SK-MEL-5 (cell line): ENCODE measurements at places on chromosomes 2 and 18. TPM values are rescaled to one million over a fixed set of nuclear protein-coding genes. Genes with fewer than 3 reads are reported as not detected.

GRCh38 chr2:171852366-171852888 lies 41.6 kb downstream of the SLC25A12 start:
- DNase-seq, result no peak

- DNase-seq, result no peak
Measured at GRCh38 chr2:220154304-220154703, 526.9 kb downstream of the SLC4A3 start.

- DNase-seq, result no peak
Measured at GRCh38 chr2:241813644-241814392, 4.8 kb downstream of the NEU4 start.

- DNase-seq, result no peak
Measured at GRCh38 chr2:120520454-120520853, 174.5 kb downstream of the INHBB start.

- DNase-seq, result no peak
Measured at GRCh38 chr2:208315081-208315788, 49.2 kb downstream of the PIKFYVE start.

SPP2 gene
- total RNA-seq, result not detected in 2 replicates

DNA sequence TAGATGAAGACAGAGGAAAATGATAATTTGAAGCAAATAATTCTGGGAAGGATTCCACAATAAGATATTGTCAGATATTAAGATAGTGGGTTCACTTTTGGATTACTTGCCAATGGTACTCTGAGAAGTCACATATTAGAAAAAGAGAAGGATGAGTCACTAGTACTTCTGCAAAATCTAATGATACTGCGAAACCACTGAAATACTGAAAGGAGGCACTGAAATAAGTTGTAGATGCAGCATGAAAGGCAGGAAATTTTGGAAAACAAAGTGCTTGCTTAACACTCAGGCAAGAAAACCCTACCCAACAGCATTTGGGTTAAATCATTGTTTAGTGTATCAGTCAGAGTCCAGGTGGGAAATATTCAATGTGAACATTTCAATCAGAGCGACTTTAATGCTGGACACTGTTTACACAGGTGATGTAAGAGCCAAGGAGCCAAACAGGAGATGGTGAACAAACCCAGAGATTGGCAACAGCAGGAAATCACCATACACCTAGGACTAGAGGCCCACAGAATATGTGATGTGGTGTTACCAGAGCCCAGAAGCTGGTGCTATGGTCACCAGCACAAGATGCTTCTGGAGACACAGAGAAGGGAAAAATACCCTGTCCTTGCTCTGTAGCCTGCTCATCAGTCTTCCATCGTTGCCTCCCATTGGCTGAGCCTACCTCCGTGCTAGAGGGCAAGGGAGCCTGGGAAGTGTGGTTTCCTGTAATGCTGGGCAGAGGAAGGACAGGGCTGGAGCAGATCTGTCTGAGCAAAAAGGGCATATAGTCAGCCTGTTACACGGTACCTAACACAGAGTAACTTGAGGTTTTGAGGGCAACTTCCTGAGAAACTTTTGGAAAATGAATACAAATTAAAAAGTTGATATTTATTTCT lies 204.7 kb upstream of the ITGA4 start:
- DNase-seq, result no peak

DNA sequence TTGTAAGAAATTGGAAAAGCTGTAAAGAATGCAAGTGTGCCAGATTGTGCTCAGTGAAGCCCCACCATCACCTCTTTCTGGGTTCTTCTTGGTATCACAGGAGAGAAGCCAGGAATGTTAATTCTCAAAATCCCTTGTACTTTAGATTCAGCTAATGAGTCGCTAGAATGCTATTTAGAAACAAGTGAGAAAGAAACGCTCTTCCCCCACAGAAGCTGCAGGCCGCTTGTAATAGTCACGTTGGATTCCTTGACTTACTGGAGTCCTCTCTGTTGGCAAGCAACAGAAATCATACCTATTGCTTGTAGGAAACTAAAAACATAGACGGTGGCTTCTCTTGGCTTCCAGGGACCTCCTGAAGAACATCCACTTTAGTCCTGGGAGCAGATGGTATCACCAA lies 375.6 kb upstream of the LRATD1 start:
- DNase-seq, result no peak

CYP26B1 gene
- 1.8 and 1.9 TPM in 2 replicates for total RNA-seq

MOCOS gene
- 30.0 and 50.8 TPM in 2 replicates for total RNA-seq

DNA sequence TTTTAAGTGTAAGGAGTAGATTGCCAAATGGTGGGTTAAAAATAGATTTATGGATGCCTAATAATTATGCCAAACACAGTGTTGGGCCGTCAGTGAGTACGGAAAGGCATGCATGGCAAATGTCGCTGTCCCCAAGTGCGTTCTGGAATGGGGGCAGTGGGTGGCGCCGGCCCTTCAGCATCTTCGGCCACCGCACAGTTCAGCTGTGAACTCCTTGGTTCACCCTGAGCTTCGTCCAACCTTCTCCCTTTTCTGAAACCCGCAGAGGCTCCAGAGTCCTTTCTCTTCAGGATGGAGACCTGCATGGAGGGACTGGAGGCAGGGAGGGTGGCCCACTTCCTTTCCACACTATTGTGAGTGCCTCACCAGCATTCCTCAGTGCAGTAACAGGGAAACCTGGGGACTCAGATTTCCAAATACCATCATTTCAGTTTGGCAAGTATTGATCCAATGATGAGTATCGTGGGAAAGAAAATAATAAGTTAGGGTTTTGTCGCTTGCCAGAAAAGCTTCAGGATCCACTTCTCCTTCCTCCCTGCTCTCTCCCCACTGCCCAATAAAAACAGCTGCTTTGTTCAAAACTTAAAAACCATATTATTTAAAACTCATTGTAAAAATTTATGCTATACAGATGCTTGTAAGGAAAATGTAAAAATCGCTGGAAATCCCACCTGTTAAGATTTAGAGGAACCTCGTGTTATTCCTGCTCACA lies 74.6 kb upstream of the TXNDC2 start:
- no peak for DNase-seq

GRCh38 chr2:205370726-205371125 lies 311.6 kb upstream of the NRP2 start:
- DNase-seq, result no peak
